ENCODE measurements at places on chromosomes 5 and 9.

DNA sequence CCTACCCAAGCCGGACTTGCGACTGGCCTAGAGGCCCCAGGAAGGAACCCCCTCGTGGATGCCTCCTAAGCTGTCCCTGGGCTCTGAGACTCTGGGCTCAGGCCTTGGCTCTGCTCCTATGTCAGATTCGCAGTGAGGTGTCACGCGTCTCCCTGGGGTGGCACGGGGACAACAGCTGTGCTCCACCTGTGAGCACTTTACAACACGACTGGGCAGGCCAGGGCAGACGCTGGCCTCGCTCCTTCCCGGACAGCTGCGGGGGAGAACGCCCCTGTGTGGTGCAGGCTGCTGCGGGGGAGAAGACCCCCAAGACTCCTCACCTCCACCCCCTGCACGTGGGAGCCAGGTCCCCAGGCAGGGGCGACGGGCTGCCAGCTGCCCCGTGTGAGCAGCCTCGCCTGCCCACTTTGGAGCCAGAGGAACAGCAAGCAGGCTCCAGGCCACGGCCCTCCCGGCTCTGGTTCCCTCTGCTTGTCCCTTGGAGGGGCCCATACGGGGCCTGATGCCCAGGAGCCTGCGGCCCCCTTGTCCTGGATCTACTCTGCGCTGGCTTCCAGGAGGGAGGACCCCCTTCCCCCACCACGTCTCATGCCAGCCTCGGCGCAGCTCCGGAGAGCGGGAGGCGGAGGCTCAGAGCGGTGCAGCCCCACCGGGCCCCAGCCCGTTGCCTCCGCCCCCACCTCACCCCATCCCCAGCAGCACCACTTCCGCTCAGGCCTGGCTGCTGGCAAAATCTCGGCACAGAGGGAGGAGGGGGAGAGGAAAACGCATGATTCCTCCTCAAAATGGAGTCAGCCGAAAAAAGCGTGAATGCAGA, 36.0 kb downstream of the SARDH start:
- peak; percentile 35 for DNase-seq

DNA sequence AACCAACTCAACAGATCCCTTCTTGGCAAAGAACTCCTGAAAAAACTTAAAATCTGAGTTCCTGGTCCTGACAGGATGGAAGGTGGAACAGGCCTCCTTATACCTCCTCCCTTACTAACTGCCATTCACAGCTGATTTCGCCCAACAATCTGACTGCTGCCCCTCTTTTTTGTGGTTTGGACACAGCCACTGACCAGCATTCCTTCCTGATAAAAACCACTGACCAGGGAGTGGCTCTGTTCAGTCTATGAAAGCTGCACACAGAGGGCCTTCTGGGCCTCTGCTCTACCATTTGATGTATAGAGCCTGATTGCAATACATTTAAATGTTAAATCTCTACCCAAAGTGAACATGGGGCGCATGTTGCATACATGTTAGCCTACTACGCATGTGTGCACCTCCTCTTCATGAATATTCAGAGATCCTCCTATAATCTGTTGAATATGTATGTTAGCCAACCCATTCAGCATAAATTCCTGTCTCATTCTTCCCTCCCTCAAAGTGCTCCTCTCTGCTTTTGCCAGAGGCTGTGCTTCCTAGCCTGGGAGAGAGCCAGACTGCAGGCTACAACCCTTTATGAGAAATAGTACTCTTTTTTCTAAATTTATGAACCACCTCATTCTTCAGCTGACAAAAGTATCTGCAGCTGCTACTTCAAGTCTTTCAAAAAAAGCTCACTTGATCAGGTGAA, 93.7 kb upstream of the MRPS30 start:
- no peak for DNase-seq

GRCh38 chr9:85523202-85523601, 218.6 kb downstream of the AGTPBP1 start:
- no peak for DNase-seq

DNA sequence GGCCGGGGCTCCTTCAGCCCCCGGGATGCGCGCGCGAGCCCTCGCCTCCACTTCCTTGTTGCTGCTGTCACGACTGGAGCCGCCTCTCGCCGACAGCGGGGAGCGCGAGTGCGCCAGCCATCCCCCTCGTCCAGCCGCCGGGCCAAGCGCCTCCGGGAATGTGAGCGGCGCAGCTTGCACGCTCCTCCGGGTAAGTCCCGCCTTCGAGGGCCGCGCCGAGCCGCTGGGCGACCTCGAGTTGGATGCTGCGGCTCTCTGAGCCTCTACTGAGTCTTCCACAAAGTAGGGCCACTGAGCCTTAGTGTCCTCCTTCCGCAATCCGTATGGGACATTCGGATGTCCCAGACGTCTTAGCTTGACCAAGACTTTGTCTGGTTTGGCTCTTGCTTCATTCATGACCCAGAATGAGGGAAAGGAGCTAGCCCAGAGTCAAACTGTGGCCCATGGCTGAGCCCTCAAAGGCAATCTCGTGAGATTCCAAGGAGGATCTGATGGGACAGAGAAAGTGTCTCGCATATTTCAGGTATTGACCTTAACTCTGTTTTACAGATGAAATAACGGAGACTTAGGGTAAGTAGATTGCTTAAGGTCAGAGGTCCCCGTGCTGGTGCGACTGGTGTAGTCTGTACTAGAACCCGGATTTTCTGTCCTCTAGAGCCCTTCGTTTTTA, 586 bp downstream of the HMGXB3 start:
- DNase-seq = peak; percentile 9

DNA sequence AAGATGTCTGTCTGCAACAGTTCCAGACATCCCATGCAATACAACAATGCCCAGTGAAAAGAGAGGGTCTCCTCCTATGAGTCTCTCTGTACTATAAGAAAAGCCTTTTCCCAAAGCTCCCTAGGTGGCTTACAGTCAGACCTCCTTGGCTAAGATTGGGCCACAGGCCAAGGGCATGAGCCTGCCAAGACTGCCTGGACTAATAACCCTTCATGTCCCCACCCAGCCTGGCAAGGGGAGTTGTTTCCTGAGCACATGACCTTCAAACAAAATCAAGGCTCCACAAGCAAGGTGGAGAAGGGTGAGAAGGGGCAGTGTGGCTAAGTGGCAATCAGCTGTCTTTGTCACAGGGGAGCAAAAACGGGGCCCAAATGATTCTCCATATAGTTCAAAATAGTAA, 75.6 kb upstream of the ZSWIM6 start:
- no peak for DNase-seq

GRCh38 chr9:27836661-27837401, 263.6 kb upstream of the C9orf72 start:
- no peak for DNase-seq

DNA sequence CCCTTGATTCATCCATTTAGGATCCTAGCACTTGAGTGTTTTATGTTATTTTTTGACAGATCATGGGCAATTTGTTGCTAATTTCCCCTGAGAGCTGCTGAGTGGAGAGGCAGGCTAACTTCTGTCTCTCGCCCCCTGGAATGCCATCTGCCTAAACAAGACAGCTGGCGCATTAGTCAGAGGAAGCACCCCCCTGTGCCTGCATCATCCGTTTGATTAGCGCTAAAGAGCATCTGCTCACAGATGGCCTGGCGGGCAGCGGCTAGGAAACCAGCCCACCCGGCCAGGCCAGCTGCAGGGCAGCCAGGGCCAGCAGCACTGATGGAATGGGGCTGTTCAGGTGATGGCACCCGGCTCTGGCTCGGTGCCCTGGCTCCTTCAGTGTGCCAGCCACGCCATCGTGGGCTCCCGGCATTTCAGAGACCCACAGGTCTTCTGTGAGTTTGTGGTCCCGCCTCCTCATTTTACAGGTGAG, 22.9 kb upstream of the ASS1 start:
- DNase-seq = no peak
